Skin of body (tissue), 3 donors: ENCODE measurements at places on chromosomes 11 and 22. TPM values are rescaled to one million over a fixed set of nuclear protein-coding genes. Genes with fewer than 3 reads are reported as not detected.

The AMPD3 gene
- 6.9 TPM for total RNA-seq

DNA sequence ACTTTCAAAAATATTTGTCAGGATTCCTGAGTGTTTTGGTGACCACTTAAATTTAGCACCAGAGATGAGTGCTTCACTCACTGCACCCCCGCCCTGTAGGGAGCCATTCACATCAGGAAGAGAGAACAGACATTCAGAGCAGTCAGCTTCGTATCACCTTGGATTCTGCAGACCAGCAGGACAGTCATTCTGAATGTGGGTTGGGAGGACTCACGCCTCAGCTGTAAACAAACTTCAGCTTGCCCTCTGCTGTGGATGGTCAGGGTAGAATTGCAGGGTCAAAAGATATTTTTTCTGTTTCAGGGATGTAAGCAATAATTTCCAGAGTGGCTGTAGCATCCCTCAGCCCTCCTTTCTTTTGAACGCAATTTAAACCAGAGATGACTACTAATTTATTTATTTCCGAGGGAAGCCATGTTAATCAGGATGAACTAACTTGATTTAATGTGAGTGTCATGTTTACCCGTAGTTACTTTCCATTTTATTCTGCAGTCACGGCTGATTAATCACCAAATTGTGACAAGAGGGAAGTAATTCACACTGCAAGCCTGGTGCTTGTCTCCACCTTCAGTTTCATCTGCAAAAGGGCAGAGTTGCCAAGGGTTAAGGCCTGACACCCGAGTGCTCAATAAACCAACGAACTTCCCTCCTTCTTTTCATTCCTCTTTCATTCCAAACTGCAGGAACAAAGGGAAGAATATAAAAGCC is 174.2 kb upstream of the DDI1 start:
- DNase-seq = no peak

DNA sequence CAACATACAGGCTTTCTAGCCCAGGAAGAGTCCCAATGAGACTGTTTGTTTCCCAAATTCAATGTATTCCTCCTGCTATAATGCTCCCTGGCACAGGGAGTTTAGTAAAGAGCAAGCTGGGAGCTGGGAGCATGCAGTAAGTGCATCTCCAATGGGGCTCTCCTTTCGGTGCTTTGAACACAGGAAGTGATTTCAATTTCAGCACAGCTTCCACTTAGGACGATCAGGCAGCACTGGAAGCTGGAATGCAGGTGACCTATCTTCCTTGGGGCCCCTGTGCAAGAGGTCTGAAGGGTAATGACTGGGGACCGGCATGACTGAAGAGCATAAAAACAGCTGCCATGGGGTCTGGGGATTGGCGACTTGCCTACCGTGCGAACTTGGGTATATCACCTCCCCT is 76.0 kb downstream of the LARGE1 start:
- no peak for DNase-seq

- DNase-seq = no peak
Observed at GRCh38 chr11:96167787-96168186, 175.2 kb downstream of the MAML2 start.

The ART5 gene
- 1.7 TPM for total RNA-seq

The STK33 gene
- total RNA-seq = 0.69 TPM

- DNase-seq = peak; percentile 72
Observed at GRCh38 chr11:120335556-120335907, 681 bp upstream of the ARHGEF12 start.

The LDHAL6A gene
- total RNA-seq = not detected

The SLC1A2 gene
- total RNA-seq = 0.99 TPM

DNA sequence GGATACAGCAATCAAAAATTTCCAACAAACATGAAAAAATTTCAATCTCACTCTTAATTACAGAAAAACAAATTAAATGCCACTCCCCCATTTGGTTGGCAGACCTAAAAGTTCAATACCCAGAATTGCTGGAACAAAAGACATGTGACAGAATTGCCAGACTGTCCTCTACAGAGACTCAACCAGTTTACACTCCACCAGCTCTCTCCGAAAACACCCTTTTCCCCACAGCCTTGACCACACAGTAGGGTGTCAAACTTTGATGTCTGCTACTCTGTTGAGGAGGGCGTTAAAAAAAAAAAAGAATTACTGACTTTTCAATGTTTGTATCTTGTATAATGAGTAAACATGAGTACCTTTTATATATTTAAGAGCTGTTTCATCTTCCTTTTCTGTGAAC is 44.7 kb upstream of the YPEL1 start:
- DNase-seq = no peak

GRCh38 chr11:69804769-69805508 is 14.3 kb downstream of the FGF3 start:
- no peak for DNase-seq

GRCh38 chr11:63985812-63986155 is 454 bp upstream of the OTUB1 start:
- DNase-seq = no peak

The PLAAT5 gene
- total RNA-seq = 8.2 TPM

GRCh38 chr11:101721270-101721669 is 137.5 kb upstream of the TRPC6 start:
- DNase-seq = no peak

GRCh38 chr22:44394246-44395117 is 81.7 kb upstream of the SHISAL1 start:
- peak; percentile 29 for DNase-seq

The MFNG gene
- 2.4 TPM for total RNA-seq

GRCh38 chr11:117604336-117604995 is 192.6 kb downstream of the DSCAML1 start:
- no peak for DNase-seq

DNA sequence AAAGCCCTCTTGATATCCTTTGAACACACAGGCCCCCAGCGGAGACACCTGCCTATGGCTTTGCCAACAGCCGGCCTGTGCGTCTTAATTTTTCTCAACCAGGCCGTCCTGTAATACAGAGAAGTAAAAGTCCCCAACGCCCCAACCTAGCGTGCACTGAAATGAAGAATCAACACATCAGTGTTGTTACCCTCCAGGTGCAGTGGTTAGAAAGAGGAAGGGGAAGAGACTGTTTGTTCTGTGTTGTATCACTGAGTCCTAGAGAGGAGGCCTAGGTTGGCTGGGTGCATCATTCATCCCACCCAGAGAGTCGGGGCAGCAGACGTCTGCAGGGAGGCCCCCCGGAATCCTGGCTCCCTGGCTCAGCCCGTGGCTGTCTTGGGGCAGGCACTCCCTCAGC is 25.7 kb downstream of the SGSM1 start:
- no peak for DNase-seq

DNA sequence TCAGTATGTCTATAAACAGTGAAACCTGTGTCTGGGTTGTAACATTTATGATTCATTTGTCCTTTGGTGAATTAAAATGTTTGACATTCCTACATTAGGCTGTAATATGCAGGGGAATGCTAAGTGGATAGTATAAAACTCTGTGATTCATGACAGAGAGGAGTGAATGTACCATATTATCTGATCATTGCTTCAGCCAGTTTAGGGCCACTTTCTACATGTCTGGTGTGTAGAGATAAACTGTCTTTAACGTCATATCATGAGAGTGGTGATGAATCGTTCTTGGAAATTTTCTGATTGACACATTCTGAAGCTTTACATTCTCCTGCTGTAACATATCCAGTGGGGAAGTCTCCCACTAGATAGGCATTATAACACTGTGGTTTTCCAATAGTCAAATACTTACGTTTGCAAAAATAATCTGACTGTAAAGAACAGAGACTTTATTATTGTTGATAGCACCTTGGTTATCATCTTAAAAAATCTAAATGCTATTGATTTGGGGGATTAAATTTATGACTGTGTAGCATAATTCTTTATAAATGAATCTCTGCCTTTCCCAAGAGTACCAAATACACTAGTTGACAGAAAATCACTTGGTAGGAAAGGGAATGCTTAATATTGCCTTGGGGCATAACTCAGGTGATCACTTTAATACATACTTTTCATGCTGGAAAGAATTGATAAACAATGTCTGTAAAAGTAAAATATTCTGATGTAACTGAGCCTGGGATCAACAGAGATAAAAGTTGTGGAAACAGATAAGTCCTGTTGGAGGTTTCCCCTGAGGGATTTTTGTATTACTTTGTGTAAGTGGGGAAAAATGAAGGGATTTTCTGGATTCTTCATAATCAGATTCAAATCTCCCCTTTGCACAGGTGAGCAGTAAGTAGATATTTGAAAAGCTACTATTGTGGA is 427.9 kb downstream of the JRKL start:
- DNase-seq = no peak

DNA sequence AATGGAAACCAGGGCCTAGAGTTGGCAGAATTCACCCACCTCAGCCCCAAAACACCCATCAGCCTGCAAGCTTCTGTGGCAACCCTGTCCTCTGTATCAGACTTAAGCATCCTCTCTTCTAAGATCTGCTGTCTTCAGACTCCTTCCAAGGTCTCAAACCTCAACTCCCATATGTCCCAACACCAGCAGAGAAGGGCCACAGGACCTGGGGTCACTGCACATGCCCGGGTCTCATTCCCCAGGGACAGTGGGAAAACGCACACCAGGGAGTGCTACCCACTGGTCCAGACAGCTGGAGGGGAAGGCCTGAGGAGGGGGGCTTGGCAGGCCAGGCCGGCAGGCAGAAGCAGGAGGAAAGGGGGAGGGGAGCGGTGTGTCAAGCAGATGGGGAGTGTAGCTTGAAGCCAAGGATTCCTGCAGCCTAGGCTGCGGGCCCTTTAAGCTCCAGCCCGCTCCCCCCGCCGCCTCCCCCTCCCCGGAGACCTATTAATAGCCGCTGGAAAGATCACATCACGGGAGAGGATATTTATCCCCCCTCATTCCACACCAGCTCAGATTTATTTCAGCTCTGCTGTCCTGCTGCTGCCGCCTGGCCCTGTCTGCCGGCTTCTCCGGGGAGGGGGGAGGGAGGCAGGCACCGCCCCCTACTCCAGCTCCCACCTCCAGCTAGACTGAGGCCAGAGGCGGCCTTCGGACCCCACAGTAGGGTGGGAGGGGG is 16.7 kb downstream of the BCL9L start:
- peak; percentile 98 for DNase-seq

DNA sequence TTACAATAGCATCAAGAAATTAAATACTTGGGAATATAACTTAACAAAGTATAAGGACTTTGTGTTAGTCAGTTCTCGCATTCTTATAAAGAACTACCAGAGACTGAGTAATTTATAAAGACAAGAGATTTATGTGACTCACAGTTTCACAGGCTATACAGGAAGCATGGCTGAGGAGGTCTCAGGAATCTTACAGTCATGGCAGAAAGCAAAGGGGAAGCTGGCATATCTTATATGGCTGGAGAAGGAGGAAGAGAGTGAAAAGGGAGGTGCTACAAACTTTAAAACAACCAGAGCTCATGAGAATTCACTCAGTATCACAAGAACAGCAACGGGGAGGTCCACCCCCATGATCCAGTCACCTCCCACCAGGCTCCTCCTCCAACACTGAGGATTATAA is 32.0 kb upstream of the CCDC134 start:
- no peak for DNase-seq

GRCh38 chr11:62548545-62549335 is 2.1 kb upstream of the AHNAK start:
- no peak for DNase-seq

- no peak for DNase-seq
Observed at GRCh38 chr11:49533204-49533603, 324.8 kb upstream of the FOLH1 start.

- DNase-seq = peak; percentile 33
Observed at GRCh38 chr11:121630041-121630440, 177.3 kb upstream of the SORL1-AS1 start.

The MS4A1 gene
- total RNA-seq = 0.39 TPM

GRCh38 chr11:36447514-36447913 is 62.6 kb downstream of the TRAF6 start:
- DNase-seq = no peak

DNA sequence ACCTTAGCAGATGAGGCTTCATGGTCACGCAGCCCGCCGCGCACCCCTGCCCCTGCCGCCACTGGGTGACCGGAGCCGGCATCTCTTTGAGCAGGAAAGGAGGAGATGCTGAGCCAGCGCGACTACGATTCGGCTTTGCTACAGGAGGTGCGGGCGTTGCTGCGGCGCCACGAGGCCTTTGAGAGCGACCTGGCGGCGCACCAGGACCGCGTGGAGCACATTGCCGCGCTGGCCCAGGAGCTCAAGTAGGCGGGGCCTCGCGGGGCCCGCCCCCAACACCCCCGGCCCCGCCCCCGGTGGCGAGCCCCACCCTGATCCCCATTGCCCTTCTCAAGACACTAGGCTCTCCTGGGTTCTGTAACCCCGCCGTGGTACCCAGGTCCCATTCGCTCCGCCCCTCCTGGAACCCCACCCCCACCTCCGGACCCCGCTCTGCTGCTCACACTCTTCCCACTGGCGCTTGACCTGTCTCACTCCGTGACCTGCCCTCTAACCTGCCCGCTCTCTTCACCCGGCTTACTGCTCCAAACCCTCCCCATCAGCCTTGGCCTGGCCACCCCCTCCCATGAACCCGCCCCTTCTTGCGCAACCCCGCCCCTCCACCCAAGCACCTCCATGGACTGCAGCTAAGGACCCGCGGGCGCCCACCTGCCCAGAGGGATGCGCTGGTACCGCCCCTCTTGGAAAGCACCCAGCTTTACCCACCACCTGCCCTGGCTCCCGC is 9.1 kb downstream of the CTSF start:
- no peak for DNase-seq

GRCh38 chr22:50703726-50704509 is 31.3 kb downstream of the SHANK3 start:
- DNase-seq = no peak

GRCh38 chr11:44753961-44754645 is 27.3 kb downstream of the TSPAN18 start:
- DNase-seq = peak; percentile 71

DNA sequence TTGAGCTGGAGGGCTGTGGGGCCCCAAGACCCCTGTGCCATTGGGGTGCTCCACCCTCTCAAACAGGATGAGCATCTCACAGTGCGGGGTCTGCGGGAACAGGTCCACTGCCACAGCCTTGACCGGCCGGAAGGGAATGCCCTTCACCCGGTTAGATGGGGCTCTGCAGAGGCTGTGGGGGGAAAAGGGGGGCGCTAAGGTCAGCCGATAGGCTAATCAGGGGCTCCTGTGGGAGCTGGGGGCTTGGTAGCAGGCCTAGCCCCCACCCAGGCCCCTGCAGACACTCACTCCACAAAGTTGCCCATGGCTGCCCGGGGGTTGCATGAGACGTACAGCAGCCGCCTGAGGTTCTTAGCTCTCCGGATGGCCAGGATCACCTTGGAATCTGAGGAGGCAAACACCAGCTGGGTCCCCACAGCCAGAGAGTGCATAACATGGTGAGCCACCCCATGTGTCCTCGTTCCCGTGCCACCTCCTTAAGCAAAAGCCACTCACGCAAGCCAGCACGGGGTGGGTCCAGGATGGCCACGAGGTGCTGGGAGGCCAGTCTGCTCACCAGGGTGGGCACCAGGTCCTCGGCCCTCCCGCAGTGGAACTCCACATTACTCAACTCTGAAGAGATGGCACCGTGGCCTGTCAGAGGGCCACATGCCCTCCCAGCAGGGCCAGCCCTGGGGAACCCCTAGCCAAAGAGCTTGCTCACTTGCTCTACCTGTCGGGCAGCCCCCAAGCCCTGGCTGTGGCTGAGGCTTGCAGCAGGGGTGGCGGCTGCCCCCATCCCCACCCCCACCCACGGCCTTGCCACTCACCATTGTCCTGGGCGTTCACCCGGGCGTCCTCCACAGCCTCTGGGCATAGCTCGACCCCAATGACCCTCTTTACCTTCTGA is 3.0 kb upstream of the RANBP1 start:
- no peak for DNase-seq
